Placental pericyte (primary cell): ENCODE measurements at places on chromosomes 6 and 20. TPM values are rescaled to one million over a fixed set of nuclear protein-coding genes. Genes with fewer than 3 reads are reported as not detected.

The TULP1 gene
- not detected in 2 replicates for total RNA-seq

The OR2J1 gene
- not detected in 2 replicates for total RNA-seq

The PEX3 gene
- 8.5 and 18.8 TPM in 2 replicates for total RNA-seq

The SLC22A2 gene
- not detected in 2 replicates for total RNA-seq

The KHDRBS2 gene
- total RNA-seq: not detected in 2 replicates
